ENCODE measurements at places on chromosomes 6 and 20.

- DNase-seq, result no peak
These were observed 111.1 kb downstream of the FOXC1 start for GRCh38 chr6:1720620-1721322.

GRCh38 chr6:44012078-44012493, 115.2 kb downstream of the MRPL14 start:
- DNase-seq, result no peak

- DNase-seq, result no peak
These were observed 1.8 kb downstream of the HSD17B8 start for GRCh38 chr6:33206027-33206863.

DNA sequence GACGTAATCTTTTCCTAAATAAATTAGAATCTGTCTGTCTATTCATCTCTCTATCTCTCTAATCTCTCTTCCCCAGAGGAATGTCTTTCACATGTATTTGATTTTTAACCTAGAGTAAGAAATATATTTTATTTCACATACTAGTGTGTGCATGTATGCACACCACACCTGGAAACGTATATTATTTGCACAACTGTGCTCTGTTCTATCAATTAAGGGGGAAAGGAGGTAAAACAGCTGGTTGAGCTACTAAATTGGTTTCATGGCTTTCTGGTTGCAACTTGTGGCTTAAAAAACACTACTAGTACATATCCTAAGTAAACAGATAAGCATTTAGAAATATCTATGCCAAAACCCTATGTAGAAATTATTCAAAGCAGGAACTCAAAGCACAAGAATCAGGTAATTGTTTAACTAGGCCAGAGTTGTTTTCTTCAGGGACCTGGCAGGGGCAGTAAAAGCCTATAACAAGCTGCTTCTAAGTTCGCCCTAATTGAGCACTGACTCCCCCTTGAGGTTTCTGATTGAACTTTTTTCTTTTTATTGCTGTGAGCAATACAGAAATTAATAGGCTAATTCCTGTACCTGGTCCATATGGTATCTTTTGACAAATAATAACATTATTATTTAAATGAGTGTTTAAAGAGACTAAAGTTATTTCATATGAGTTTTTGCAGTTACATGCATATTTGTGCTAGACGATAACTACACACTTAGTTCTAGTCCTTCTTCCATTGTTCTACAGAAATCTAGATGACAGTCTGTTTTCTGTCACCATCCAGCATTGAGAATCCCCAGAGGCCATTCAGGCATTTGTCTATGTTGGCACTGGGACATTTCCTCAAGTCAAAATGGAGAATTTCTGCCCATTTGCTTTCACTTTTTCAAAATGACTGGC, 88.6 kb downstream of the MCHR2 start:
- DNase-seq, result no peak

DNA sequence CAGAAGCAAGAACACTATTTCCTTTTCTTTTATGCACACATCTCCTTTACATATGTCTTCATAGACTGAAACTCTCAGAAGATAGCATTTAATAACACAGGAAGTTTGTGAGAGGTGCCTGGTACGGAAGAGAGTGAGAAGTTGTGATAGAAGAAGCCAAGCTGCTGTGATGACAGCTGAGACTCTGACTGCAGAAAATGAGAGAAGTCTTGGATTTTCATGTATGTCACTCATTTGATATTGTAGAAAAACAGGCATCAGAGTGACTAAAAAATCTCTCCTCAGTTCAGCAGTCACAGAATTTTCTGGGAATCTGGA, 154.9 kb upstream of the BMP2 start:
- DNase-seq, result no peak

DNA sequence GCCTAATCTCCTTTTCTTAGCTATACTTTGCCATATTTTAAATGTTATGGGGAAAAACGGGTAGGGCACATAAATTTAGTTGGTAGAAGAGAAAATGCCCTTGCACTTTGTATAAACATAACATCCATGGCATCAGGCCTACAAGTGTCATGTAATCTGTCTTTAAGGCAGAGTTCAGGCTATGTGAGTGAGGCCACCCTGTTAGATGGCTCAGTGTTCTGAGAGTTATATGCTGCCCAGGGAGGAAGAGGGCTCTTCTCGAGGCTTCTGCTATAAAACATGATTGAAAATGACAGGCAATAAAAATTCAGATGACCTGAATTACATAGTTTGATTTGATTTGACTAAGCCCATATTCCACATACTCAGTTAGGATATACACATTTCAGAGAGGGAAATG, 553.6 kb upstream of the MAP3K7 start:
- no peak for DNase-seq

GRCh38 chr6:137496368-137496767, 2.2 kb upstream of the OLIG3 start:
- no peak for DNase-seq

GRCh38 chr6:106216527-106216926, 109.0 kb downstream of the ATG5 start:
- DNase-seq, result no peak

DNA sequence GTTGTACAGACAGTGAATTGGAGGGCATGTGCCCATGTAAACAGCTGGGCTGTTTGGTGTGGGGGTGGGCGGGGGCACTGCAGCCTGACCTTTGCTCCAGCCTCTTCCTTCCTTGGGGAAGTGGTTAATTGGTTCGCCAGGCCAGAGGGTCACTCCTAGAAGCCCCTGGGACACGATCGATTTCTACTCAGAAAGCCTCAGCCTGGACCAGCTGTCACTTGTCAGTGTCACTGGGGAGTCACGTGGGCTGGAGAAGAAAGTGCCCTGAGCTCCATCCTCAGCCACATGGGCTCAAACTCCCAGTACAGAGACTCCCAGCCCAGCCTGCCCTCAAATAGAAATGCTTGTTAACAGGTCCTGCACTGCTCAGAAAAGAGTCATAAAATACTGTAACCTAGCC, 423.8 kb upstream of the SULF2 start:
- no peak for DNase-seq

GRCh38 chr6:80145509-80145908, 39.0 kb downstream of the BCKDHB start:
- no peak for DNase-seq

- DNase-seq, result no peak
These were observed 27.8 kb upstream of the VGLL2 start for GRCh38 chr6:117237561-117237960.

DNA sequence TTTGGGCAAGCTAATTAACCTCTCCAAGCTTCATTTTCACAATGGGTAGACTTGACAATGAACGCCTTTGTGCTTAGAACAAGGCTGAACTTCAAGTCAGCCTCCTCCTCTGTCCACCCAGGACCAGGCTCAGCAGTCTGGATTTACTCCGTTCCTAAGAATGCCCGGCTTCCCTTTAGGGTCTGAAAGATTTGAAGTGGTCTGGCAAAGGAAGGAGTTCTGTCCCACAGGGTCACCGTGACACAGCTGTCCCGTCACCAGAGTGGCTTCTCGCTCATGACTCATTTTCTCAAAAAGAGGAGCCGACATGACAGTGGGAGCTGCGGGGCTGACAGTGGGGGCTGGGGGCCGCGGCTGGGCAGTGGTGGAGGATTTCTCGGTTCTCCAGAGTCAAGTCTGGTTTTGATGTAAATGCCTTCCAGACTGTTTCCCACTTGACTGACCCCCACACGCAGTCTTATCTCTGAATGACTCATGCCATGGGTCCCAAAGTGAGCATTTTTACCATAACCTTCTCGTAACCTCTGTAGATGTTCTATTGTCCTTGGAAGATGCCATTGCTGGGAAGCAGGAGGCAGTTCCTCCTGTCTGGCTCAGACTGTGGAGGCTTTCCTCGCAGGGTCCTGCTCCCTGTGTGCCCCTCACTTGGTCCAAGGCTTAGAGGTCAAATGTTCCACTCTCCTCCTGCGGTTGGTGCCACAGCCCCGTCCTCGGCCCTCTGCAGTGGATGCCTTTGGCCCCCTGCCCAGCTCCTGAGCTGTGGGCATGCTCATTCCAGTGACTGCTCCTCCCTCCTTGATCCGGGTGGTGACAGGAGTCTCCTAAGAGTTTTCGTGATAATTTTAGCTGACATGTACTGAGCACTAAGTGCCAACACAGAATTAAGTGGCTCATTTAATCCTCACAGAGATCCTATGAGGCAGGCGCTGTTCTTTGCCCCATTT, 253.1 kb downstream of the FNDC1 start:
- DNase-seq, result no peak

DNA sequence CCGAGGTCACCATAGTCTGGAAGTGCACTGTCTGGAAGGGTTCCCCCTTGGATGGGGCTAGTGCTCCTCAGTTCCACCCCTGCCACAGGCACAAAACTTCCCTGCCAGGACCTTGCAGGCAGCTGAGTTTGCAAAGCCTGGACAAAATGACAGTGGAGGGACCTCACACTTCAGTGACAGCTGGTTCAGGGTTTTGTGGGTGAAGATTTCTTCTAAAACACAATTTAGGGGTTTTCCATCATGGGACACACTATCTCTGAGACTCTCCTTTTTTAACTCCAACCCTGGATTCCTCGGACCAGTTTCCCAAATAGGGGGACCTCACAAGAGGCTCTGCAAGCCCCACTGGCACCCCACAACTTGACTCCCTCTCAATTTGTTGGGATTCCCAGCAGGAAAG, 33.6 kb upstream of the PREX1 start:
- DNase-seq, result no peak

DNA sequence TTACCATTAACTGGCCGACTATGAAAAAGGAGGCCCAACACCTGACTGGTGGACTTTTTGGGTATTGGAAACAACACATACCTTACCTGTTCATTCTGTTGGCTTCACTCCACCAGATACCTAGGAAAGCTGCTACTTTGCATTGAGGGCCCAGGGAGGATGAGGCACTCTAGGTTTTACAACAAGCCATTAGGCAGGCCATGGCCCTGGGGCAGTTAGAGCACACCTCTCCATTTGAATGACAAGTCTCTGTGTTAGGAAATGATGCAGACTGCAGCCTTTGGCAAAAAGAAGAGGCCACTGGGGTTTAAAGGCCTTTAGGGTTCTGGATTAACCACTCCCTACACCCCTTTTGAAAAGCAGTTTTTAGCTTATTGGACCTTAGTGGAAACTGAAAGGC, 144.3 kb downstream of the OR2B2 start:
- DNase-seq, result no peak

- DNase-seq, result no peak
These were observed 74.3 kb downstream of the ARID1B start for GRCh38 chr6:156851454-156851921.

DNA sequence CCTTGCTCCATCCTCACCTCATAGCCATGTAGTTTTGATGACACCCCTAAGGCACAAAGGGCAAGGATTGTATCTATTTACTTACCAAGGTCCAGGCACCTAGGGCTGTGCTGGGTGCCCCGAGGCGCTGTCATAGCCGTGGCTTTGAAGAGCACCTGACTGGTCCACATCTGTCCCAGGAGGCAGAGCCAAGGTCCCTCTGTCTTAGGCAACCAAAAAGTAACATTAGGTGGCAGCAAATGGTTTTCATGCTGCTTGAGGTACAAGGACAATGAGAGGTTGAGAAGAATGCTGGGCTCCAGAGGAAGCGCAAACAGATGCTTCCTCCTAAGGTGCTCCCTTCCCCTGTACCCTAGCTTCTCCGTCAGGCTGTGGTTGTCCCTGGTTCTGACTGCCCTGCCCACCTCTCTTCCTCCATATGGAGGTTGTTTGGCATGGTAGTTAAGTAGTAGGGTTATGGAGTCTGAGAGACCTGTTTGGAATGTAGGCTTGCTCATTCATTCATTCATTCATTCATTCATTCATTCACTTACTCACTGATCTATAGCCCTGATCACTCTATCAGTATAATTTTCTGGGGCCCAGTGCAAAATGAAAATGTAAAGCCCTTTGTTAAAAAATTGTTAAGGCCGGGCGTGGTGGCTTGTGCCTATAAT, 3.0 kb upstream of the UQCC2 start:
- no peak for DNase-seq

GRCh38 chr20:2421247-2421646, 40.5 kb downstream of the TGM6 start:
- no peak for DNase-seq

- DNase-seq, result no peak
These were observed 80.8 kb downstream of the SCAF8 start for GRCh38 chr6:154814063-154814462.

DNA sequence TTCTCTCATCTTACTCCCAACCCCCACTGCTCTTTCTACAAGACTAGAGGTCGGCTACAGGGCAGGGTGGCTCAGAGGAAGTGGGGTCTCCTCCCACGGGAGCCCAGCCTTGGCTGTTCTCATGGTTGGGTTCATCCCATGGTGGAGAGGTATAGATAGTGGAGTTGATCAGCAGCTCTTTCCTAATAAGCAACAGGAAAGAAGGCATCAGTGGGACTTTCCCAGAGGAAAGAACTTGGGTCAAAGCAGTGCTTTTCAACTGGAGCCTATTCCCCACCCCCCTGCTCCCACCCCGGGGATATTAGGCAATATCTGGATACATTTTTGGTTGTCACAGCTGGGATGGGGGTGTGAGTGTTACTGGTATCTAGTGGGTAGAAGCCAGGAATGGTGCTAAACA, 200.9 kb downstream of the NFATC2 start:
- DNase-seq, result no peak

GRCh38 chr20:11965602-11966001, 47.9 kb downstream of the BTBD3 start:
- no peak for DNase-seq

- no peak for DNase-seq
These were observed 159.3 kb upstream of the JARID2 start for GRCh38 chr6:15086348-15087158.

GRCh38 chr20:44941120-44941691, 19.0 kb downstream of the TOMM34 start:
- DNase-seq, result no peak

- no peak for DNase-seq
These were observed 374.3 kb downstream of the CDH26 start for GRCh38 chr20:60332523-60332922.

GRCh38 chr6:132797951-132798868, at the start of gene SLC18B1:
TSS of gene SLC18B1 (minus strand) at chr6:132798637. CDS start at chr6:132798456, 181 bp downstream.
- peak; percentile 59 for DNase-seq

DNA sequence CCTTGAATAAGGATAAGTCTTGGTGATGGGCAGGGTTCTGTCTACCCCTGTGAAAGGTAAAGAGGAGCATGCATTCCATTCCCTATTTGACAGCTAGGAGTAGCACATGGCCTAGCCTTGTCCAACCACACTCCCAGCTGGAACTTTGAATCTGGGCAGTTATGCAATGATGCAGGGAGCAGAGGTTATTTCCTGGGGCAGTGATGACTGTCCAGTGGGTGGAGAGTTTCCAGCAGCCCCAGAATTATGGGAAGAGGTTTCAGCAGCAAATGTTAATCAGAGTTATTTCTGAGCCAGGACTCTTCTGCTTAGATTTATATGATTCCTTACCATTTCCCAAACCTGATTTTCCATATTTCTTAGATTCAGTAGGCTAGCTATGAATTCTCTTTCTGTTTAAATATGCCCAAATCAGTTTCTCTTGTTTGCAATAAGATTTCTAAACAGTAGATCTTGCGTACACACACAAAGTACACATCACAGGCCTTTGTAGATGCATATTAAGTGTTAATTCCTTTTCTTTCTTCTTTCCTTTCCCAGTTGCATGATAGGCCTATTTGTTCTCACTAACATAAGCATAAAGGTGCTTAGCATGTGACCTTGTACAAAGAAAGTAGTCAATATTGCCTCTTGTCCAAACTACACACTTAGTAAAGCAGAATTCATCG, 17.3 kb upstream of the TXLNB start:
- no peak for DNase-seq

- DNase-seq, result no peak
These were observed 135.0 kb upstream of the TNFAIP3 start for GRCh38 chr6:137731960-137732616.

- DNase-seq, result no peak
These were observed 178.8 kb upstream of the HDDC2 start for GRCh38 chr6:125480571-125480970.
